ENCODE measurements at places on chromosomes 1 and 21.

GRCh38 chr21:42475526-42476387 lies 20.3 kb downstream of the RSPH1 start:
- DNase-seq: peak; percentile 14

GRCh38 chr1:227227761-227228160 lies 90.5 kb downstream of the CDC42BPA start:
- DNase-seq: no peak

DNA sequence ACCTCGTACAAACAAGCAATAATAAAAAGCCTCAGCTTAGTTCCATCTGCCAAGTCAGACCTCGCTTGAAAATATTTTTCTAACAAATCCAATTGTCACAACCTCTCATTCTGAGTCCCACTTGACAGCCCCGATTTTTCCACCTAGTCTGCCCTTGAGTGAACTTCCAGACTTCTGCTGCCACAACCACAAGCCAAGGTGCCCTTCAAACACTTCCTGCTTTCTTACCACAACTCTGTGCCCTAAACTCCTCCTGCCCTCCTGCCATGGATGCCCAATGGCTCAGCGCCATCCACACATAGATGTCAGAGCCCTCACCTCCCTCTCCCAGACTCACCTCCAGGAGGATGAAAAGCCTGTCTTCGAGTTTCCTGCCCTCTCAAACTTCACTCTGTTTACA lies 3.9 kb downstream of the TMPRSS2 start:
- DNase-seq: no peak

- no peak for DNase-seq
Measured at GRCh38 chr1:156689953-156690674, 12.9 kb upstream of the NES start.

DNA sequence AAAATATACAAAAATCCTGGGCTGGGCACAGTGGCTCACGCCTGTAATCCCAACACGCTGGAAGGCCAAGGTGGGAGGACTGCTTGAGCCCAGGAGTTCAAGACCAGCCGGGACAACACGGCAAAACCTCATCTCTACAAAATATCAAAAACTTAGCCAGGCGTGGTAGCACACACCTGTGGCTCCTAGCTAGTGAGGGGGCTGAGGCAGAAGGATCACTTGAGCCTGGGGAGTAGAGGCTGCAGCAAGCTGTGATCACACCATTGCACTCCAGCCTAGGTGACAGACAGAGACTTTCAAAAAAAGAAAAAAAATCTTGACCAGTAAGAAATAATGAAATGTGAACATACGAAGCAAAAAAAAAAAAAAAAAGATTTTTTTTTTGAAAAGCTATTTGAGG lies 52.1 kb downstream of the ARID4B start:
- DNase-seq: no peak

DNA sequence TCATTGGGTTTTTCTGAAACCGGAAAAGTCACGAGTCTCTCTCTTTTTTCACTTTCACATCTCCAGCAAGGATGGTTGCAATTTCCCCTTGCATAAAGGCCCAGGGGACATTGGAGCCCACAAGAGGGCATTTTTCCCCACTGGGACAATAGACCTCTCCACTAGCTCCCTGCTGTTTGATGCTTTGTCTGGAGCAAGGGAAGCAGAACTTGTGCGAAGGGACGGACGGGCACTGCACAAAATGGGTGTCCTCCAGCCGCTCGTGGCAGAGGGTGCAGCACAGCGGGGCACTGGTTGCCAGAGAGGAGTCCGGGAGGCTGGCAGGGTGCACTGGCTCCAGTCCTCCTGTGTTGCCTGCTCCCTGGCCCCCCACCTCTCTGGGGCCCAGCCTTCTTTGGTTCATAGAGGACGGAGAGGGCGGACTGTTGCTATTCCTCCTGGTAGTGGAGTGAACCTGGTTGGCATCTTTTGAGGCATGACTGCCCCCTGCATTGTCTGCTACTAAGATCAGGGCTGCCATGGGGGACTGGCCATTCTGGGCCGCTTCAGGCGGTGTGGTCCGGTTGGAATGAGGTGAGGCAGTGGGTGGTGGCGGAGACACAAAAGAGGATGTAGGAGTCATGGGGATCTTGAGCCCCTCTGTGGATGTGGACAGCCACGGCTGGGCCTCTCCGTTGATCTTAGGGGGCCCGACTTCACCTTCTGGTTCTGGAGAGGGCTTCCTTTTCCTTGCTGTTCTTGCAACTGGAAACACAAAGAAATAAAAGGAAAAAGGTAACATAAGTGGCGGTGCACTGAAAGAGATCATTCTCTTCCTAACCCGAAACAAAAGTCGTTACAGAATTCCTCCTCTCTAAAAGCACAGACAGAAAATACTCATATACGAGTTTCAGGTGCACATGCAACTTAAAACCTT lies 2.6 kb downstream of the IRF2BP2 start:
- DNase-seq: no peak

- no peak for DNase-seq
Measured at GRCh38 chr1:68230901-68231626, 1.3 kb downstream of the WLS start.

DNA sequence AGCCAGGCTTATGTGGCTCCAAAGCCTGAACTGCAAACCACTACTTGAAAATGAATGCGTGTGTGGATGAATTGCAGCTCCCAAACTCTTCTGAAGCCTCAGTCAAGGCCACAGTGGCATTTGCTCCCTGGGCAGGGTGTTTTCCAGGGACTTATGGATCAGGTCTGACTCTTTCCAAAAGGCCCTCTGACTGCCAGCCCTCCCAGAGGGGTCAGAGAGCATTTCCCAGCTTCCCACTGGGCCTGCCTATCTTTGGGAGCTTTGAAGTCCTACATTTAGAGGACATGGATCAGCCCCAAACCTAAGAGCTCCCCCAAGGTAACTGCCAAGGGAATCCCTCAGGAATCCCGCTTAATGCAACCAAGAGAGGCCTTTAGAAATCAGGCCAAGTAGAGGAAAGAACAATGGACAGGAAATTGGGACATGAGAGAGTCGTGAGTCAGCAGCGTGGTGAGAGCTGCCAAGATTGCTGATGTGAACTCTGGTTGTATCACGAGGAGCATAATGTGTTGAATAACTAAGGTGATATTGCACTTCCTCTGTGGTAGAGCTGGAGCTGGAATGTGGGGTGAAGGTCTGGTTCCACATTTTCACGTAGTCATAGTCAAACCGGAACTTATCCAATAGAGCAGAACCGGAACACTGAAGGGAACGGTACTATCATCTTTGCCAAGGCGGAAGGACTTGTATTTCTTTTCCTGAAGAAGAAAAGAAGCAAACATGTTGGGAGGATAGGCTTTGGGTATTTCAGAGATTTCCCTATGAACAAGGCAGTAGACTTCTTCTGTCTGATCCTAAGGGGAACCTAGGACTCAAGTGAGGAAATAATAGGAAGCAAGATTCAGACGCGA lies 99.4 kb upstream of the JUN start:
- peak; percentile 71 for DNase-seq

DNA sequence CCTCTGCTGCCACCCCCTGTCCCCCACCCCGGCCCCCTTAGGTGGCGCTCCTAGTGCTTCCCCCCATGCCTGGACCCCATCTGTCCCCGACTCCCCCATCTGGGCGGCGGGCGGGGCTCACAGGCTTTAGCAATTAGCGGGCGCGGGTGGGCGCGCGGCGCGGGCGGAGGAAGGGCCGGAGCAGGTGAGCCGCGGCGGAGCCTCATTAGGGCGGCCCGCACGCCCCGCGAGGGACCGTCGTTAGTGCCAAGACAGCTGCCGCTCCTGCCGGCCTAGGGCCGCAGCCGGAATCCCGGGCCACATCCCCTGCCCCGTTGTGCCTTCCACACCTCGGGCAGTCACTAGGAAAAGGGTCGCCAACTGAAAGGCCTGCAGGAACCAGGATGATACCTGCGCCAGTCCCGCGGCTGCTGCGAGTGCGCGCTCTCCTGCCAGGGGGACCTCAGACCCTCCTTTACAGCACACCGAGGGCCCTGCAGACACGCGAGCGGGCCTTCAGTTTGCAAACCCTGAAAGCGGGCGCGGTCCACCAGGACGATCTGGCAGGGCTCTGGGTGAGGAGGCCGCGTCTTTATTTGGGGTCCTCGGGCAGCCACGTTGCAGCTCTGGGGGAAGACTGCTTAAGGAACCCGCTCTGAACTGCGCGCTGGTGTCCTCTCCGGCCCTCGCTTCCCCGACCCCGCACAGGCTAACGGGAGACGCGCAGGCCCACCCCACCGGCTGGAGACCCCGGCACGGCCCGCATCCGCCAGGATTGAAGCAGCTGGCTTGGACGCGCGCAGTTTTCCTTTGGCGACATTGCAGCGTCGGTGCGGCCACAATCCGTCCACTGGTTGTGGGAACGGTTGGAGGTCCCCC lies 7.6 kb downstream of the OLIG2 start:
- no peak for DNase-seq

GRCh38 chr1:99591886-99592285 lies 54.0 kb upstream of the PALMD start:
- DNase-seq: no peak

- DNase-seq: no peak
Measured at GRCh38 chr1:22473952-22474351, 22.3 kb downstream of the ZBTB40 start.

DNA sequence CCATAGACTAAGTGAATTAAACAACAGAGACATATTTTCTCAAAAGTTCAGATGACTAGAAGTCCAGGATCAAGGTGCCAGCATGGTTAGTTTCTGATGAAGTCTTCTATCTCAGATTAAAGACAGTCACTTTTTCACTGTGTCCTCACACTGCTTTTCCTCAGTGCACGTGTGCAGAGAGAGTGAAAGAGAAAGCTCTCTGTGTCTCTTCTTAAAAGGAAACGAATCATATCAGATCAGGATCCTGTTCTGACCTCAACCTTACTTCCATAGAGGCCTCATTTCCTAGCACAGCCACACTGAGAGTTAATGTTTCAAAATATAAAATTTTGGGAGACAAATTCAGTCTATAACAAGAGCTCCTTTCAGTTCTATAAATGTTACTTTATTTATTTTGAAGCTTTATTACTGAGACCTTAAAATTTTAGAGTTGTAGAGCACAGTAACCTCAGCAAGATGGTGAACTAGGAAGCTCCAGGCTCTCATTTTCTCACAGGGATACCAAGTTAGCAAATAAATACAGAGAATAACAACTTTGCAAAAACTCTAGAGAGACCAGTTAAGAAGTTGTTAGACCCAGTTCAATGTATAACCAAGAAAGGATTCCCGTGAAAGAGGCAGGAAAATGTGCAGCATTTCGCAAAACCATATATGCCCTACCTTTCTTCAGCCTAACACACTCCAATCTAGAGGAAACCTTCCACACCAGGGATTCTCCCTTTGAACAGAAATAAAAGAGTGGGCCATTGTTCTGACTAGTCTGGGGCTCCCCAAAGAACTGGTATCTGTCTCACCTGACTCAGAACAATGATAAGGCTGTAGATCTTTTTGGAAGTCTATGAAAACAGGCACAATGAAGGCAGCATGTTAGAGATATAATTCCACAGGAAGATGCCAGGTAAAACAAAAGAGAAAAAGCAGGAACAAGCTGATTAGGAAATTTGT lies 372.2 kb downstream of the MRPL39 start:
- no peak for DNase-seq

GRCh38 chr1:70966018-70966638 lies 81.5 kb downstream of the PTGER3 start:
- no peak for DNase-seq

- no peak for DNase-seq
Measured at GRCh38 chr1:51203874-51204245, 32.2 kb upstream of the RNF11 start.

- no peak for DNase-seq
Measured at GRCh38 chr1:31161571-31161970, 78.1 kb downstream of the NKAIN1 start.

DNA sequence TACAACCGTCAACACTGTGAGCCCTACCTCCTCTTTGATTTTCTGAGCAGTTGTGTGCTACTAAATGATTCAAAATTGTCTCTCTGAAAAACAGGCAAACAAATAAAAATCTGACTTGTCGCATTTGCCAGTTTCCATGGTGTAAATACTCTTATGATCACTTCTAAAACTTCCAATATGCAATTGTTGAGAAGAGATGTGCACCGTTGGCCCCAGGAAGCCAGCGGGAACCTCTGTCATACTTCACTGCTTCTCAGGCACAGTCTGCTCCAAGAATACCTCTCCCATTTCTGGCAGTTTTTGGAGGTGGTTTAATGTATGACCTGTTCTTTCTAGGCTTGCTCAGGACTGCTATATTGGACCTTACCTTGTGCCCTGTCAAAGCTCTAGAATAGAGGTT lies 196.0 kb upstream of the NCAM2 start:
- DNase-seq: no peak

- DNase-seq: no peak
Measured at GRCh38 chr21:40732253-40733023, 114.5 kb downstream of the DSCAM start.

- DNase-seq: no peak
Measured at GRCh38 chr1:153119491-153119971, 6.2 kb upstream of the SPRR2F start.

- no peak for DNase-seq
Measured at GRCh38 chr21:36615274-36615964, 83.5 kb upstream of the SIM2 start.

DNA sequence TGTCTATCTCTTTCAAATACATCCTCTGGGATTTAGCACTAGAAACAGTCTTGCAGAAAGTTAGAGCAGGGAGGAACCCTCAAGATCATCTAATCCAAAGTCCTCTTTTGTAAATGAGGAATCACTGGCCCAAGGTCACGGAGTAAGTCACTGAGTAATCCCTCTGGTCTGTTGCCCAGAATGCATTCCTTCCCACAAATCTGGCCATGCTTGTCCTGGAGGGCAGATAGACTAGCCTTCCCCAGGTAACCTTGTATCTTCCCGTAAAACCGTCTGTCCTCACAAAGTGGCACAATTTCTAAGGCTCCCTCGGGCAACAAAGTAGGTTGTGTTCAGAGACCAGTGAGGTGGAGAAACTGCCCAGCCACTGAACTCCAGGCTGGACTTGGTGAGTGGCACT lies 46.2 kb downstream of the DDR2 start:
- no peak for DNase-seq

DNA sequence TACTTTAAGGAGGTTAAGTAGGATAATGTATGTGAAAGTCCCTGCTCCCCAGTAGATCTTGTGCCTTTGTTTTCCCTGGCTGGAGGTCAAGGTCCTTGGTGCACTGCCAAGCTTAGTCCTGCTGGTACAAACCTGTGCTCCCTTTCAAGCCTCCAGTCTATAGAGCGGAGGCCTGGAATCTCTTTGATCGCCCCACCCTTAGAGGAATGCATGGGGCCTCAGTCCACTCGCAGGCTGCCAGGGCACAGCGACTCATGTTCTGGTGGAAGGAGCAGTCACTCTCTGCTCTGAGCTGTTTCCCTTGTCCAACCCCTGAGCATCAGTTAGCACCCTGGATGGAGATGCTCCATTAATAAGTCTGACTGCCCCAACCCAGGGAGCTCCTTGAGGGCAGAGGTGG lies 121.8 kb downstream of the HMGB4 start:
- no peak for DNase-seq

GRCh38 chr1:172637522-172637921 lies 21.4 kb upstream of the FASLG start:
- no peak for DNase-seq

- DNase-seq: no peak
Measured at GRCh38 chr1:238690415-238690814, 696.0 kb upstream of the CHRM3 start.

DNA sequence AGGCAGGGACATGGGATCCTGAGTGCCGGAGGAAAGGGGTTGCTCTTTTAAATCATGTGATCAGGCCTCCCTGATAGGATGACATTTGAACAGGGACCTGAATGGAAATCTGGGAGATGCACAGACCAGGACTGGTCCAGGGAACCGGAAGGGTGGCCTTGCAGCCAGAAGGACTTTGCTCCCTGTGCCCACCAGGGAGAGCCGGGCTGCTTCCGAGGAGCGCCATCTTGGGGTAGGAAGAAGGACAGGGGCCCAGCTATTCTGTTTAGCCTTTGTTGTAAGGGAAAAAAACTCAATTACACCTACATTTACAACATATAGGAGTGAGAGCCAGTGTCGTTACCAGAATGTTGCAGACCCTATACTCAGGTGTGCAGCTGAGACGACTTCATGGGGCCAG lies 5.5 kb downstream of the KLHDC7A start:
- no peak for DNase-seq

Measured in dorsolateral prefrontal cortex (tissue), 122 donors.